ENCODE measurements at places on chromosomes 7 and 10.
A peak's percentile ranks its signal among the peaks of the same experiment; 100 is the strongest.

- no peak for DNase-seq
These were observed 57.2 kb downstream of the MGAM2 start for GRCh38 chr7:142168746-142169145.

GRCh38 chr10:131160219-131160875 is 151.2 kb downstream of the TCERG1L start:
- DNase-seq: no peak

DNA sequence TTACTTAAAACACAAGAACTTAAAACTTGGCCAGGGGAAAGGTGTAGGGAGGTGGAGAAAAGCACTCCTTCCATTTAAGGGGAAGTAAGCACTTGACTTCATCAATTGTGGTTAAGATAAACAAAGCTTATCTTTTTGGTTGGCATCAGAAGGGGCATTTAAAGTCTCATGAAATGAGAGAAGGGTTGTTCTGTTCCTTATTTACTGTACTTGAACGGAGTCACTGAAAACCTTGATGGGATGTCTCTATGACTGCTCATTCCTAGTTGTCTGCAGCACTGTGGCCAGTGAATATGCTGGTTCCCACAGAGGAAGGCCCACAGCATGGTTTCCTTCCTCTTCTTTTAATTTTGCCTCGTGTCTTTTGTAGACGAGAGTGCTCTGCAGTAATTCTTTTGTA is 229.3 kb downstream of the AUTS2 start:
- DNase-seq: no peak

DNA sequence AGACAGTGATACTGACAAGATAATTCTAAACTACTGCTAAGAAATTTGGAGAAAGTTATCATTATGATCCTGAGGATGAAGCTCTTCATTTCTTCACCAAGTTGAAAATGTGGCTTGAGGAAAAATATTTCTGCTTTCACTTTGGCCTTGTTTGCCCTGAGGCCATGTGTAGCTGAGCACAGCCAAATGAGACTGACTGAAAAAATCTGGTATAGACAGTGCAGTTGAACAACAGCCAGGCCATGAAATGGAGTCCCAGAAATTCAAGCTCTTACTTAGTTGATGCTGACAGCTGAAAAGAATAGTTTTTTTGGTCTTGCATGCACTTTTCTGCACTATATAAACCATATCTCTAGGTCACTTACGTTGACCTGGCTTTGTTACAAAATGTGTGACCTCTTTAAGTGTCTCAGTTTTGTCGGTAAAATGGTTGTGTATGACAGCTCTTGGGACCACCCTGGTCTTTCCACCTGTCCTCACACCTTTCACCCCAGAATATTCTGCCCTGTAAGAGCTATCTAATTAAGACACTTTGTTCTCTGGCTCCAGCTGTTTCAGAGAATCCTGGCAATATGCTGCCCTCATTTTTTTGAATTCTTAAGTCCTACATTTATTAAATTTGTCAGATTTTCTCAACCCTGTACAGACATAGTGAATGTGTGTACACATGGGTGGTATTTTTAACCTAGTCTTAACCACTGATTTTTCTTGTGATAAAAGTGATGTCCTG is 91.3 kb downstream of the CD36 start:
- DNase-seq: no peak

DNA sequence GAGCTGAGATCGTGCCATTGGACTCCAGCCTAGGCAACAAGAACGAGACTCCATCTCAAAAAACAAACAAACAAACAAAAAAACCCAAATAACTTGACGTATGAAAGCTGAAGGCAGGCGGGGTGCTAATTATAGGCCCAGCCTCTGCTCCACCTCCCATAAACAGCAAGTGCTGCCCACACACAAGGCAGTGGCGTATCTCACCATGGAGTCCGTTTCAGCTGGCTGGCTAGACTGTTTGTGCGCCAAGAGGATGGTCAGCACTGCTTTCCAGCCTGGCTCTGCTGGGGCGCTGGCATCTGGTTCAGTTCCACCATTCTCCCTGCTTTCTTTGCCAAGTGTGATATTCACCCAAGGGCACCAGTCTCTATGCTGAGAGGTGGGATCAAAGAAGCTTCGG is 29.1 kb downstream of the ZC3HC1 start:
- no peak for DNase-seq

DNA sequence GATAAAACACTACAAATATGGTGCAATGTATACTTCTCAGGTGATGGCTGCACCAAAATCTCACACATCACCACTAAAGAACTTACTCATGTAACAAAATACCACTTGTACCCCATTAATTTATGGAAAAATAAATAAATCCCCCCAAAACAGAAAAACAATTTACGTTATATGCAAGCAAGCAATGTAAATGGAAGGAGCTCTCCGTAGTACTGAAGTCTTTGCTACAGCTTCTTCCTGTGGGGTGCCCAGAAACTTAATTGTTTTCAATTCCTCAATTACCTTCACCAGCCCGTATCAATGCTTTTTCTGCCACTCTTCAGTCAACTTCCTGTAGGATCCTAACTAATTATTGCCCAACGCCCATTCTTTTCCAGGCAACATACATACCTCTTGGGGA is 138.1 kb downstream of the RELN start:
- no peak for DNase-seq

DNA sequence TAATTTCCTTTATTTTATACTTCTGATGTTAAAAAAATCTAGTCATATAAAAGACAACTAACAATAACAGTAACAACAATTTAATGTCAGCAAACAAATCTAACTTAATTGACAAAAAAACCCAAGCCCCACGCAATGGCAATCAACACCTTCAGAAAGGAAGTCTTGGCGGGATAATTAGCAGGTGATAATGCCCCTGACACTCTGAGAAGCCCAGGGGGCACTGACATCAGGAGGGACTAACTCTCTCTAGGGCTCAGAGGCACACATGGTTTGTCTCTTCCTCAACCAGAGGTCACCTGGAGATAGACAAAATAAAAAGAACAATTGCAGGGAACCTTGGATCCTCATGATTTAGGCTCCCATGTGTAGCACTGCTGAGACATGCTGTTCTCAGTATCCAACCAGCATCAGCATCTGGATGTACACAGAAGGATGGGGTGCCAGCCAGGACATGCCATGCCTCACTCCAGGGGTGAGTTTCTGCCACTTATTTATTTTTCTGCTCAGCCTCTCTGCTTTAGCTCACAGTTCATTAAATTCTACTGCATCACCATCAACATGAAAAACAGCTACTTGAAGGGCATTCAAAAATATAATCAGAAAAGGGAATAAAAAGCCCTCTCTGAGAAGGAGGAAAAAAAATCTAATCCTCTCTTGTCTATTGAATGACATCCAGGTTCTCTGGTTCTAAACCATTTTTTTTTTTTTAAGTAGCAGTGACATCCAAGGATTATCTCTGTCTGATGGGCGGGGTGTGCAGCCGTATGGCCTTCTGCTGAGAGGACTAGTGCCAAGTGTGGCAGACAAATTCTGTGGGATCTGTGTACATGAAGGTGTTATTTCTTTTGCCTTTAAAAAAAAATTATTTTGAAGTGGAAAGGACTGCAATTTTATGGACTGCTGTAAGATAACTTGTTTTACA is 96.3 kb downstream of the ATXN7L1 start:
- DNase-seq: no peak

DNA sequence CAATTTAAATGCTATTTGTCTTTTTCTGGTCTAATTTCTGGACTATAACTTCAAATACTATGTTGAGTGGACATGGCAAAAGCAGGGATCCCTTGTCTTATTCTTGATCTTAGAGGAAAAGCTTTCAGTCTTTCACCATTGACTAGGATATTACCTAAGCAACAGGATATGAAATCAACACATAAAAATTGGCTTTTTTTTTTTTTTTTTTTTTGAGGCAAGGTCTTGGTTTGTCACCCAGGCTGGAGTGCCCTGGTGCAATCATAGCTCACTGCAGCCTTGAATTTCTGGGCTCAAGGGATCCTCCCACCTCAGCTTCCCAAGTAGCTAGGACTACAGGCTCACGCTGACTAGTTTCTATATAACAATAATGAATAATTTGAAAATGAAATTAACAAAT is 90.8 kb downstream of the JMJD1C start:
- no peak for DNase-seq

DNA sequence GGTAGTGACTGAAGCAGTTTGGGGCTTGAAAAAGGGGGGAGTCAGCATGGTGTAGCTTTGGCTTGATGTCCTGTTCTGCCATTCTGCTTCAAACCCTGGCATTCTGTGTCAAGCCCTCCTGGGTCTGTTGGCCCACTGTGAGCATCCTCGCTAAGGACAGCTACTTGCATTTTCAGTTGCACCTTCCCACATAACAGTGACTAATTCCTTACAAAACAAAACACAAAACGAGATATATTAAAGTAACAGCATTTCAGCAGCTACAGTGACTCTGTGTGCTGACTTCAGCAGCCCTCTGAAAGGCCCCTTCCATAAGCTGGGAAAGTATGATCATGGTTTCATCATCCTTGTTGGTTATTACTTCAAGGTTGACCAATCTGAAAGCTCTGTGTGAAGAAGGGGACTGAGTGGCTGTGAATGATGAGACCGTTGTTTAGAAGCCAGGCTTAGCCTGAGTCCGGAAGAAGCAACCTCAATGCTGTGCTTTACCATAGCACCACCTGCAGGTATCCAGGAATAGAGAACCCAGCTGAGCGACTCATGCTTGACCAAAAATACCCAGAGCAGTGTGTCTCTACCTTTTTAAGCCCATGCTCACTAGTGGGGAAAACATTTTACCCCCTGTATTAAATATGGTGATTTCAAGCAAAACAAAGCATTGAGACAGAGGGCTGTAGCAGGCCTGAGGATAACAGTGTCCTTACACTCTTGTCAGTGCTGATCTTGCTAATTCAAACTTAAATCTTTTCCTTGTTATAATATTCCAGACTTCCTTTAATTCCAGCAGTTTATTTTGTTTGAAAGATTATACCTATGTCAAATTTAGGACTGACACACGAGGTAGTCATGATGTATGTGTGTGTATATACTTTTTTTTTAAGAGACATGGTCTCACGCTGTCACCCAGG is 42.6 kb upstream of the CC2D2B start:
- DNase-seq: peak; percentile 81

DNA sequence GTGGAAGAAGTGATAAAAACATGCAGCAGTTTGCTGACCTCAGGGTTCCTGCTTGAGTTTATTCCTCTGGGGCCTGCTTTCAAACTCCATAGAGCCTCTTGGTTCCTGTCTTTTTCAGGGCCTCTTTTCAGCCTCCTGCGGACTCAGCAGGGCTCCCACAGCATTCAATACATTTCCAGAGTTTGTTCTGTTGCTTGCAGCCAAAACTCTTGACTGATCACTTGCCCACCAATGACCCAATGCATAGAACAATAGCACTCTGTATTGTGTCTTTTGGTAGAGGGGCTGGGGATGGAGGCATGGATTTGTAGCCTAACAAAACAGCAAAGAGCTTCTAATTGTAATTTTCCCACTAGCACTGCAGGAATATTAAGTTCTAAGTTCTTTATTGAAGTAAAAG is 50.8 kb upstream of the CREB5 start:
- DNase-seq: no peak

- DNase-seq: no peak
These were observed 987.9 kb downstream of the CCSER2 start for GRCh38 chr10:85316276-85316675.

GRCh38 chr7:76997381-76998284 is 34.5 kb downstream of the SPDYE17 start:
- peak; percentile 17 for DNase-seq

DNA sequence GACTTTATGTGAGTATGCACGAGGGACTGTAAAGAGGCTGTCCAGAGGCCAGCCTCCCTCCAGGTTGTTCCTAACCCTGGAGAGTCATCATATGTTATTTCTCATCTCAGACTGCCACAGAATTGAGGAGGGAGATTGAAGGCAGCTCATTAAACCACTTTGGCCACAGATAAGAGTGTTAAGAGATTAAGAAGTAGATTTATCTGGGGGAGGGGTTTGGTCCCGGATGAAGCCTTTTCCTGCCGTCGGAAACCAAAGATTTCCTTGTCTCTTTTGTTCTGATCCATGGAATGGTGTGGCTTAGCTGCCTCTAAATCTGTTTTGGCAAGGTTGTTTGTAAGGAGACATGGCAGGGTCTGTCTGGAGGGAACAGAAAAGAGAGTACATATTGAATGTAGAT is 338.8 kb downstream of the AUTS2 start:
- DNase-seq: no peak

GRCh38 chr10:11322698-11323097 is 288.8 kb downstream of the USP6NL start:
- DNase-seq: no peak

GRCh38 chr10:101322266-101323108 is 31.5 kb upstream of the BTRC start:
- no peak for DNase-seq

DNA sequence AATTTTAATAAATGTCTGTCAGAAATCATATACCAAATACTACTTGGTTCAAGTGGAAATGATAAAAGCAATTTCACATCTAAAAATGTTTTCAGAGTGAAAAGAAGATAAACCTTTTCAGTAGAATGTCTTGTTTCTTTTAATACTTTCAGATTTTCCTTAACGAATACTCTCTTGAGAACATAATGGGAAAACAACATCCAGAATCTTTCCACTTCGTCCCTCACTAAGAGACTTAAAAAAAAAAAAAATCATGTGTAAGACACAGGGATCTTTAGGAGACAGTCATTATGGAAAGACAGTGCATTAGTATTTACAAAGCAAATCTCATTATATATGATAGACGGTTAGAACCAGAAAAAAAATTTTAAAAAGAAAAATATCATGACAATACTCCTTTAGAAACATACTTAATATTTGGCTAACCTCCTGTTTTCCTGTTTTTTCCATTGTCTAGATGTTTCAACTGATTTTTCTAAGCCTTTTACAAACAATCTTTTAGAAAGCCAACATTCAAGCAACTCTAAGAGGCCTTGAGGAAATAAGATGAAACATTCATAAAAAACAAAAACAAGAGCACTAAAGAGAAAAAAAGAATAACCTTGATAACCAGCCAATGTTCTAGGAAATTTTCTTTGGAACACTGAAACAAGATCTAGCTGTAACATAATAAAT is 339.9 kb upstream of the LRRN3 start:
- no peak for DNase-seq

GRCh38 chr7:40542982-40543741 is 408.4 kb downstream of the SUGCT start:
- DNase-seq: no peak

GRCh38 chr10:43376046-43376635 is 4.7 kb downstream of the FXYD4 start:
- DNase-seq: no peak

- no peak for DNase-seq
These were observed 32.5 kb downstream of the C10orf143 start for GRCh38 chr10:130078120-130078519.

- no peak for DNase-seq
These were observed 17.9 kb downstream of the PALS2 start for GRCh38 chr7:24591152-24591551.

- peak; percentile 70 for DNase-seq
These were observed 720 bp upstream of the RFC2 start for GRCh38 chr7:74254858-74255379.

GRCh38 chr7:30367561-30367960 is 83.2 kb downstream of the ZNRF2 start:
- no peak for DNase-seq
